ENCODE measurements at places on chromosomes 7 and 10.

GRCh38 chr10:5503477-5503835 is 4.1 kb upstream of the CALML5 start:
- no peak for DNase-seq

DNA sequence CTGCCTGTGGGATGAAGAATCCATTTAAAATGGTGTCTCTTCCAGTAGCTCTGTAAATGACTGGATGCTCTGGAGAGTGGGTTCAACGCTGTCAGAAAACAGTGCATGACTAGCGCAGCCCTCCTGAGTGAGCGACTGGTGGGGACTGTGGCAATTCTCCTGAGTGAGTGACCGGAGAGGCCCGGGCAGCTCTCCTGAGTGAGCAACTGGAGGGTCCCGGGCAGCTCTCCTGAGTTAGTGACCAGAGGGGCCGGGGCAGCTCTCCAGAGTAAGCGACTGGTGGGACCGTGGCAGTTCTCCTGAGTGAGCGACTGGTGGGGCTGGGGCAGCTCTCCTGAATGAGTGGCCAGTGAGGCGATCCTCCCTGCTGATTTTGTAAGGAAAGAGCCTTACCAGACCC is 85.5 kb downstream of the WDR37 start:
- no peak for DNase-seq

DNA sequence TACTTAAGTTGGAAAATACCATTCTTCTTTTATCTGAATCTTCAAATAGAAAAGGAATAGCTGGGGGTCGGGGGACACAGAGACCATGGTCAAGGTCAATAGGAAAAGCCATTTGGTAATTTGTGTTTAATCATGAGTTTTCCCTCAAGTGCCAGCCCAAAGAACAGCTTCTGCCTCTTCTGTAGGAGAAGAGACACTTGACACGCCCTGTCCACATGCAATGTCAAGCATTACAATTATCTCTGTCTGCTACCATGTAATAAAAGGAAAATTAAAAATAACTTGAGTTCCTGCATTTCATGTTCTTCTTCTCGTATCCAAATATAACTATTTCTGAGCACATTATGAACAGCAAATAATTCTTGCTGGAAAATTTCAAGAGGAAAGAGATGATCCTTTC is 241.7 kb downstream of the IPMK start:
- DNase-seq, result no peak

DNA sequence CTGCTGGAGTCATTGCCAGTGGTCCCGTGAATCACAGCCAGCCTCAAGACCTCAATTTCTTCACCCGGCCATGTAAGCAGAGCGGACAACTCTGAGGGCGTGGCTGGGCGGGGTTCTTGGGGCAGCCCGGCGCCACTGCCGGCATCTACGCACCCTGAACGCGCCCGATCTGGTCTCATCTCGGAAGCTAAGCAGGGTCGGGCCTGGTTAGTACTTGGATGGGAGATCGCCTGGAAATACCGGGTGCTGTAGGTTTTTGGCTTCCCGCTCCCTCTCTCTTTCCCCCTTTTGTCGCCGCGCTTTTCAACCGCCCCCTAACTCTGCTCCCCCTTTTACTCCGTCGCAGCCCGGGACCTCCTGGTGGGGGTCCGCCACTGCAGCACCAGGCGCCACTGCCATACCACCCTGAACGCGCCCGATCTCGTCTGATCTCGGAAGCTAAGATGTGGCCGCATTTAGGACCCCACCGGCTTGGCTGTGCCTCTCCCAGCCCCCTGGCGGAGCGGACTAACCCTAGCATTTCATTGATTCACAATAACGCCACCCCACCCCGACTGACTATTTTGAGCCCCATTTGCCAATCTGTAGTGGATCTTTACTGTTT is 25.3 kb downstream of the GARIN1A start:
- DNase-seq, result peak; percentile 4
